ENCODE measurements at places on chromosomes 1 and 21.
A peak's percentile ranks its signal among the peaks of the same experiment; 100 is the strongest.

- DNase-seq = no peak
Measured at GRCh38 chr1:248231117-248231516, at the start of gene OR2M4. OR2M4 (plus strand) TSS chr1:248231417; CDS start chr1:248238929, 7,512 bp downstream.

- DNase-seq = no peak
Measured at GRCh38 chr1:210200124-210200736, 32.4 kb upstream of the SERTAD4 start.

- no peak for DNase-seq
Measured at GRCh38 chr1:211538287-211538686, 40.7 kb downstream of the SLC30A1 start.

- peak; percentile 87 for DNase-seq
Measured at GRCh38 chr1:209755926-209756614, at the start of gene TRAF3IP3. TRAF3IP3 (plus strand) TSS chr1:209756053; CDS start chr1:209760040, 3,987 bp downstream.

GRCh38 chr1:6244401-6245049, 546 bp downstream of the HES3 start:
- DNase-seq = no peak

DNA sequence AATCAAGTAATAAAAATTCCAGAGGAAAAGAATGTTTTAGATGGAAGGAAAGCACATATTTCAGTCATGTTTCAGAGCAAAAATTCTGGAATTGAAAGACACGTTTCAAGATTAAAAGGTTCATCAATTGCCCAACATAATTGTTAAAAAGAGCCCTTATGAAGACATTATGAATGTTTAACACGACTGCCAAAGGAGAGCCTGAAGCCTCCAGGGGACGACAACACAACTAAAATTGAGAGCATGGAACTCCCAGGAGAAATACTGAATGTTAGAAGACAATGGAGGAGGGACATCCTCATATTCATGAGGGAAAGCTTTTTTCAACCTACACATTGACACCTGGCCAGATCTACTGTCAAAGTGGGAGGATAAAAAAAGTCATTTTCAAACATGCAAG, 16.0 kb downstream of the OR2T11 start:
- peak; percentile 3 for DNase-seq

DNA sequence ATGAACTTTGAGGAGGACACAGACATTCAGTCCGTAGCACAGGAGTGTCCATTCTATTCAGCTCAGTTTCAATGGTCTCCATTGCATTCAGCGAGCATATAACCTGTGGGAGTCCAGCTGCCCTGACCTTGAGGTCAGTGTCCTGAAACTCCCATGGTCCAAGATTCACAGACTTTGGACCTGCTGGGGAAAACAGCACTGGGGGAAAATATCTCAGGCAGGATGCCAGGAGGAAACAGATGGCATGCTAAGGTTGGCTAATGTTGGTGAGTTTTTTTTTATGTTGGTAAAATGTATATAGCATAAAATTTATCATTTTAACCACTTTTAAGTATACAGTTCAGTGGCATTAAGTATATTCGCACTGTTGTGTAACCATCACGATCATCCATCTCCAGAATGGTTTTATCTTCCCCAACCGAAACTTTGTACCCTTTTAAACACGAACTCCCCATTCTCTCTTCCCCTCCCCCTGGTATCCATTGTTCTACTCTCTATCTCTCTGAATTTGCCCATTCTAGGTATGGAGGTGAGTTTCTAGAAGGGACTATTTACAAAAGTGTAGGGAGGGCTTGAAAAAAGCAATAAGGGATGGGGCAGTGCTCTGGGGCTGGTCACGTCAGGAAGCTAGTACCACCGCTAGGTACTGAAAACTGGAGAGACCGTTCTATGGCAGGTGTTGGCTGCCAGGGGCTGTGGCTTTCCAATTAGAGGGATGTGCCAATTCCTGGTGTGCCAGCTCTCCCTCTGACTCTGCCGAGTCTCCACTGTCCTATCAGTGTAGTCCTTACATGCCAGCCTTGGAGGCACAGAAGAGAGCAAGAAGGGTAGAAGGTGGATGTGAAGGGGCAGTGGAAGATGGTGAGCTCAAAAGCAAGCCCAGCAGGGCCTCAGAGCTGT, 85.3 kb downstream of the FOXD2 start:
- DNase-seq = no peak

- DNase-seq = no peak
Measured at GRCh38 chr1:87399701-87400100, 71.0 kb downstream of the LMO4 start.

DNA sequence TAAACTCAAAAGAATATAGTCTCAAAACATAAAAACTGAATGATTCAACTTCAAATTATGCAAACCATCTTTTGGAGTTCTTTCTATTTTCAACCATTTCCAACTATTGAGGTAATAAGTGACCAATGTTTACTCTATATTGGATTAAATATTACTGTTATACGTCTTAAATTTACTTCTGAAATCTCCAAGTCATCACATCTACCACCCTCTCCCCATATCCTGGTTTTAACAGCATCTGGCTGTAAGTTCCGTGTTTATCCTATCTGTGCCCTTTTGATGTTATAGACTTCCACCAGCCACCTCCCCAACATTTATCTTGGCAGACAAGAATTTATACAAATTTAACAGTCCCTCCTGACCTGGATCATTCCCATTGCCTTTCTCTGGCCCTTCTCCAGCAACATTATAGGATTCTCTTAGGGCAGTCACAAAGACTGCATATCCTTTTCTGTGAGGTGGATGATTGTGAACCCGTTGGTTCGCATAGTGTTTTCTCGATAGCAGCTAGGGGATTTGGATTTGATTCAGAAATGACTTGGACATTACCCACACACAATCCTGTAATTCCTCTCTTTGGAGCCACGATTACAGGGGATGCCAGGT, 313.4 kb upstream of the FMN2 start:
- no peak for DNase-seq

- no peak for DNase-seq
Measured at GRCh38 chr1:229563241-229563640, 4.7 kb upstream of the ABCB10 start.

- peak; percentile 40 for DNase-seq
Measured at GRCh38 chr1:168469690-168470089, 74.1 kb downstream of the XCL2 start.

GRCh38 chr1:109903376-109903930, 7.2 kb upstream of the CSF1 start:
- no peak for DNase-seq

DNA sequence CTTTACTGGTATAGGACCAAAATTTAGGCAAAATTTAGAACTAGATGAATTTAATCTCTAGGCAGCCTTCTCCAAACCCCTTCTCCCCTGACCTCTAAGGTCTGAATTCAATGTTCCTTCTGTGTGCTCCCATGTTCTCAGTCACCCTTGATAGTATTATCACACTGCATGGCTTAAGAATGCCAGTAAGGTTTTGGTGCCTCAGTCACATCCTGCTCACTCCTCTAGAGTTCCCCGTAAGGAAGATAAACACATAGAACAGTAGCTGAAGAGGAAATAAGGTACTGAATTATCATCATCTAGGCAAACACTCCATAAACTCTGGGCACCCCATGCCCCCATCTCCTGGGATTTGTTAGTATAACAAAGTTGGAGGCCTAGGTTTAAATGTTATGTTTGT, 18.2 kb downstream of the PRRX1 start:
- DNase-seq = no peak

- no peak for DNase-seq
Measured at GRCh38 chr1:230866171-230867070, 1.9 kb downstream of the C1orf198 start.

DNA sequence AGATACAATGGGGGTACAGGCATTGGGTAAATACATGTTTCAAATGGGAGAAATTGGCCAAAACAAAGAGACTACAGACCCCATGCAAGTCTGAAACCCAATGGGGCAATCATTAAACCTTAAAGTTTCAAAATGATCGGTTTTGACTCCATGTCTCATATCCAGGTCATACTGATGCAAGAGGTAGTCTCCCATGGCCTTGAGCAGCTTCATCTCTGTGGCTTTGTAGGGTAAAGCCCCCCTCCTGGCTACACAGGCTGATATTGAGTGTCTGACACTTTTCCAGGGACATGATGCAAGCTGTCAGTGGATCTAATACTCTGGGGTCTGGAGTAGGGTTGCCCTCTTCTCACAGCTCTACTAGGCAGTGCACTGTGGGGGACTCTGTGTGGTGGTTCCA, 286.1 kb downstream of the LRRIQ3 start:
- DNase-seq = no peak

DNA sequence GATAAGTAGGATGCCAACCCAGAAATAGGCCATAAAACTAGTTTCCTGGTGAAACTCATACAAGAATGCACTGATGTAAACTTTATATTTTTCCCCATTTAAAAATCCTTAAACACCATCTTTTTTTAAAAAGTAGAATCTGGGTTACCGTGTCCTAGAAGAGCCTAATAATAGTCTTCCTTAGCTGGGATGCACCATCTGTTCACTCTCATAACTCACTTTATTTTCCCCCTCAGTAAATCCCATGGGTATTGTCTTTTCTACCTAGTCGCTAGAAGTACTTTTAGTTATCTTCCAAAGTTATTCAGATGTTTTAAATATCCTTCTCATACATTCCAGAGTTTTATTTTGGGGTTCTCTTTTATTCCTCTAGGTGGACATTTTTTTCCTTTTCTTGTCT, 250.2 kb downstream of the PLA2G4A start:
- no peak for DNase-seq

- DNase-seq = no peak
Measured at GRCh38 chr1:145784409-145784808, 39.5 kb downstream of the RNF115 start.

GRCh38 chr1:185495898-185496297, 178.9 kb upstream of the IVNS1ABP start:
- no peak for DNase-seq

DNA sequence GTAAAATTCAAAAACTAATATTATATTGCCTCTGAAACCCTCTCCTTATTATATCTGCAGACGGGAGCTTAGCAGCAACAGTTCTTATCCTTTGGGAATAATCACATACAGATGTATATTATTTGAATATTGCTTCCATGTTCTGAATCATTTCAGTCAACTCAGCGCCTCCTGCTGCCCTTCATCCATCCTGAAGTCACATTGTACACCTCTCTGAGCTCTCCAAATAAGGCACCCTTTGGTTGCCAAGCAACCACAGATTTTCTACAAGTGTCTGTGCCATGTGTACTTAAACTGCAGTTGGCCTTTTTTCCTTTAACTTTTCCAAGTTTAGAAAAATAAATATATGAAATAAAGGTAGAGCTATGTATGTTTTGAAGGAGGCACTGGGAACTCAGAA, 384.3 kb downstream of the LRRIQ3 start:
- DNase-seq = no peak

DNA sequence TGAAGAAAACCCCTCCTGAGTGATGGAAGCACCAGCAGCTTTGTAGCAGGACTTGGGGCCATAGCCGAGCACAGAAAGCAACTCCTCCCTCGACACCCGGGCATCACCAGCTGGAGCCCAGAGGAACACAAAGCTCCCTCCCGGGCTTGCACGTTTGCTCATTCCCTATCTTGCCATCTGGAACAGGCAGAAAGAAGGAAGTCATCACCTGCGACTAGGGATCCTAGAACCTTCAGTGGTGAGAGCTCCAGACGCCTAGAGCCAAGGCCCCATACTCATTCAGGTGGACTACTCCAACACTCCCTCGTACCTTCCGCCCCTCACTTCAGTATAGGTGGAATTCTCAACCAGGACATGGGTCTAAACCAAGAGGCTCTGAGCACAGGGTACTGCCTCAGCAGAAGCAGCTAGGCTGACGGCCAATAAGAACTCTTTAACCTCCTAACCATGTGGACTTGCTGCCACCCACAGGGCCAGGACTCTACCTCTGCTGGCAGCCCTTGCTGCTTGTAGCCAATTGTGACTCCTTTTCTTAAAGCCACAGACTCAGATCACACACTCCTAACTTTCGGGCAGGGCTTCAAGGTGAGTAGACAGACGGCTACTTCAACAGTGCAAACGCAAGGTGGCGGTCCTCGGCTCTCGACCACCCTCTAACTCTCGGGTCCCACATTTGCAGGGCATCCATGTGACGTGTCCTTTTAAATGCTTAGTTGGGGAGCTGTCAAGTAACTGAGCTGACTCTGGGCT, 65.4 kb downstream of the NPHP4 start:
- no peak for DNase-seq

- no peak for DNase-seq
Measured at GRCh38 chr1:194362327-194362726, 1175.9 kb upstream of the B3GALT2 start.

DNA sequence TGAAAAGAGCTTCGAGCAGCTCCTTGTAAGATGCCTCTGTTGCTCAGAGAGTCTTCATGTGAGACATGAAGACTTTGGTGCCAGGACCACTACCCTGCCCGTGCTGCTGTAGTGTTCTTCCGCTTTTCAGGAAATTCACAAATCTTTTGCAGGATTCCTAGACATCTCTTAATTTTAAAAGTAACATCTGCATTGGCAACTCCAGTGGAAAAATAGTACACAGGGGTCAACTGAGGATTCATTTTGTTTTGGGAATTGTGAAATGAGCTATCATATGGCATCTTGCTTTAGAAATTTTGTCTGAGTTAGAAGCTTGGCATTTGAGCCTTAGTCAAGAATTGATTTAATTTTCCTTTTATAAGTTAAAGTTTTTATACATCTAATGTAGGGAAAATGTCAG, 7.2 kb downstream of the PRDM2 start:
- no peak for DNase-seq

GRCh38 chr1:226555092-226555491, 6.5 kb downstream of the STUM start:
- DNase-seq = no peak

DNA sequence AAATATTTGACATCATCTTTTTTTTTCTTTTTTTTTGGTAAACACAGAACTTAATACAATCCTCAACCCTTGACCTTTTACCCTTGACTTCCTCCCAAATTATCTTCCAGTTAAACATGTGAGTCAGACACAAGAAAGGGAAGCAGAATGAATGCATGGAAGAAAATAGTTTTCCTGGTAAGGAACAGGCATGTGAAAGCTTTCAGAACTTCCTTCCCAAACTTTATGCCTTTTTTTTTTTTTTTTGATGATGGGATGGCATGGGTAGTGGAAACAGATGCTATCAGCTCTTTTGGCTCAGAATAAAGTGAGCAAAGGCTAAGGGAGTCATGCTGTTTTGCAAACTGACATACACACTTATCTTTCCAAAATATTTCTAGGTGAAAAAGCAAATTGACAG, 1079.1 kb downstream of the TTLL7 start:
- no peak for DNase-seq

DNA sequence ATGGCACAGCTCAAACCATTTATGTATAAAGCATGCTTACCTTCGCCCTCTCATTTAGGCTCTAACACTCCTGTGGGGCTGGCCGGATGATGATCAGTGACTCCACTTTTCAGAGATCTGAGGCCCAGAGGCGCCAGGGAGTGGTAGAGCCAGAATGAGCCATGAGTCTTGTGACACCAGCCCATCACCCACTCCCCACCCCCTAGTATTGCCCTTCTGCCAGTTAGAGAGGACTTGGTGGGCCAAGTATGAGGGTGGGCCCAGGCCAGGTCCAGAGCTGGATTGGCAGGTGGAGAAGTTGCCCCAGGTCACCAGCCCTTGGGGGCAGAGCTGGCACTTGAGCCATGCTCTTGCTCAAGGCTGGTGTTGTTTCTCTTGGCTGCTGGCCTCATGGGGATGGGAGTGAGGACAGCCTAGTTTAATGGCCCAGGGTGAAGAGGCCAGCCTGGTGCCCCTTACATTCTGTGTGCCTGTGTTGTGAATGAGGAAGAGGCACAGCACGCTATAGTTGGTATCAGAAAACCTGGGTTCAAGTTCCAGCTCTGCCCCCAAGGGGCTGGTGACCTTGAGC, 30.2 kb upstream of the TTC4 start:
- DNase-seq = no peak

Data from CD4-positive, alpha-beta T cell treated with Interleukin-6 at 100 ng/mL for 8 hours (primary cell).